ENCODE measurements at places on chromosomes 4 and X.

- DNase-seq = no peak
Measured at GRCh38 chr4:52235552-52236201, 184.6 kb downstream of the SPATA18 start.

DNA sequence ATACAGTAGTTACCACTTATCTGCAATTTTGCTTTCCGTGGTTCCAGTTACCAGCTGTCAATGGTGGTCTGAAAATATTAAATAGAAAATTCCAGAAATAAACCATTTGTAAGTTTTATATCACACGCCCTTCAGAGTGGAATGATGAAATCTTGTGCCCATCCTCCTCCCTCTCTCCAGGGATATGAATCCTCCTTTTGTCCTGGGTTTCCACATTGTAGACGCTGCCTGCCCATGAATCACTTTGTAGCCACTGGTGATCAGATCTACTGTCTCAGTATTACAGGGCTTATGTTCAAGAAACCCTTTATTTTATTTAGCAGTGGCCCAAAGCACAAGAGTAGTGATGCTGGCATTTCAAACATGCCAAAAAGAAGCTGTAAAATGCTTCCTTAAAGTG, 198.6 kb downstream of the KCNIP4 start:
- no peak for DNase-seq

DNA sequence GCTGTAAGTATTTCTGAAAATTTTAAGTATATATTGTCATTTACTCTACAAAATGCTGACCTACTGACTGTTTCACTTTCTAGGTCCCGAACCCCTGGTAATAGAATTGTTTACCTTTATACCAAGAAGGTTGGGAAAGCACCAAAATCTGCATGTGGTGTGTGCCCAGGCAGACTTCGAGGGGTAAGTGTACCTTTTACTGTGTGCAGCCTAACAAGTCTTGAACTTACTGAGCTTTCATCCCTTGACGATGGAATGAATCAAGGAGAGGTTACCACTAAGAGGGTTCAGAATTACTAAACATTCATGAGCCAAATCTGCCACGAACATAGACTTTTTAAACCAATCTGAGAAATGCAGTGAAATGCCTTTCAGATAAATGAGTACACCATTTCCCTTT, 1.6 kb downstream of the RPL34 start:
- DNase-seq = no peak

GRCh38 chr4:144357975-144358374, 217.5 kb upstream of the GYPA start:
- DNase-seq = no peak

DNA sequence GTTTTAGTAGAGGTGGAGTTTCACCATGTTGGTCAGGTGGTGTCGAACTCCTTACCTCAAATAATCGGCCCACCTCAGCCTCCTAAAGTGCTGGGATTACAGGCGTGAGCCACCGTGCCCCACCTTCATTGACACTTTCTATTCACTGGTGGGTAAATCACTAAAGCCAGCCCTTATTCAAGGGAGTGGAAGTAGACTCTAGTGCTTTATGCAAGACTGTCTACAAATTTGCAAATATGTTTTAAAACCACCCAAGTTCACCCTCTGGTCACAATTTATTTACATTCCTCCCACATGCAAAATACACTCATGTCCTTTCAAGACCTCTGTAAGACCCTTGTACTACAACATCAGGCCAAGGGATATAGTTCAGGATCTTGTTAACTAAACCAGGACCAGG, 45.0 kb downstream of the SLC34A2 start:
- DNase-seq = no peak

GRCh38 chr4:7068883-7069282, 1.0 kb upstream of the GRPEL1 start:
- DNase-seq = no peak

- DNase-seq = no peak
Measured at GRCh38 chr4:30714408-30715031, 5.6 kb upstream of the PCDH7 start.

DNA sequence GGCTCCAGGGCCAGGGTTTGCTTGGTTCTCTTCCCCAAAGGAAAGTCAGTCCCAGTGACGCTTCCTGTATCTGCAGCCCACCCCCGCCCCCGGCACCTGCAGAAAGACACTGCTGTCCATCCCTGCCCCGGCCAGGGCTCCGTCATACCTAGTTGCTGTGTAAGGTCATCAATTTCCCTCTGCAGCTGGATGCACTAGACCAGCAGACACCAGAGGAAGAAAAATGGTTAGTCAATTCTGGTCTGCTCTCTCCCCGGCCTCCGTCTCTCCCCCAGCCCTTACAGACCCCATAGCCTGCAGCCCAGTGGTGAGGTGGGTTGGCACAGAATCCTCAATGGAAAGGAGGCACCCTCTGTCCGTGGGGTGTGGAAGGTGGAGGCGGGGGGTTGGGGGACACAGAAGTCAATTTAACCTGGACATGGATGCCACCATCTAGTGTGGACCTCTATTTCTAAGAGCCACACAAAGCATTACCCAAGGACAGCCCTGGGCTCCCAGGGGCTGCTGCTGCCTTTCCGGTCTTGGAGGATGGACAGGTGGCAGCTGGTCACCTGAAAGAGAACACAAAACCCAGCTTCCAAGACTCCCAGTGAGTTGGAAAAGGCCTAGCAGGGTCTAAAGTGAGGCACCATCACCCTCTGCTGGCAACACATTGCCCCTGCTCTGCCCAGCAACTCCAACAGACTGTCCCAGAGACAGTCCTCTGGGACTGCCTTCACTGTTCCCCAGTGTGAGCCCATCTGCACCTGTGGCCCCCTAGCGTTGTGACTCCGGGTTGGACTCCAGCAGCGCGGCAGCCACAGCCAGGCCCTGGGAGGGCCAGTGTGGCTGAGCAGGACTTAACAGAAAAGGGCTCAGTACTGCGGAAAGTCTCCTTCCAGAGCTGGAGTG, 40.2 kb upstream of the NHSL2 start:
- no peak for DNase-seq

GRCh38 chr4:7116705-7117104, 48.8 kb upstream of the GRPEL1 start:
- DNase-seq = no peak

DNA sequence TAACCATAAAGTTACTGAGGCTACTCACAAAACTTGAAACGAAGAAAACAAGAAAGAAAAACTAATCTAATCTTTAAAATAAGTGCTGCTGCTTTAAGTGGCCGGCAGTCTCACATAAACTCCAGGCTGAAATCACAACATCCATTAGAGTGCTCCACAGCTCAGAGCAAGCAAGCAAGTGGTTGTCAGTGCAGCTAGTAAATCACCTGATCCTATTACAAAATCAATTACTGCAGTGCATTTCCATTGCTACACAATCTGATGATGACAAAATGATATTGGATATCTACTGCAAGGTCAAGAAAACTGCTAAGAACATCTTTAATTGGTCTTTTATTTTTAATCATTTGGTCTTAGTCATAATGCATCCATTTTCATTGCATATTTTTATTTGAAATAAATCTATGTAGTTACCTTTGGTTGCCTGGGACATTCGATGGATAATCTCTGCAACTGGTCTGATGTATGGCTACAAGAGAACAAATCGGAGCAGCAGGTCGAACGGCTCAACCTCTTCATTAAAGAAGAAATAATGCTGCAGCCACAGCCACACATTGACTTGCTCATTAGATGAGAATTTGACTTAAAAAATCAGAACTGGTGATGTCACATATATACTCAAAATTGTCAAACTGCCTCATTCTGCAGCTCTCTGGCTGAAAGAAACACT, 87.7 kb downstream of the FBXW7 start:
- no peak for DNase-seq

GRCh38 chr4:94559351-94559806, 107.6 kb downstream of the PDLIM5 start:
- no peak for DNase-seq

DNA sequence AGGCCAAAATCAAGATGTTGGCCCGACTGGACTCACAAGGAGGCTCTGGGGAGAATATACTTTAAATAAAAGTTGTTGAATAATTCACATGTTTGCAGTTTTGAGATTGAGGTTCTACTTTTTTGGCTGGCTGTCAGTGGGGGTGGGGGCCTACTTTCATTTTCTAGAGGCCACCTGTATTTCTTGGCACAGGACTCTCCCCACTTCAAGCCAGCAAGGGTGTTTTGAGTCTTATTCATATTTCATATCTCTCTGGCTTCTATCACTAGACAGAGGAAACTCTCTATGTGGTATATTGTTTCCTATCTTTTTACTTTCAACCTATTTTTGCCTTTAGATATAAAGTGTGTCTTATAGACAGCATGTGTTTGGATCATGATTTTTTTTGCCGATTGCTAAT, 266.4 kb downstream of the PRR32 start:
- no peak for DNase-seq

- no peak for DNase-seq
Measured at GRCh38 chr4:42785817-42786216, 106.7 kb upstream of the GRXCR1 start.

DNA sequence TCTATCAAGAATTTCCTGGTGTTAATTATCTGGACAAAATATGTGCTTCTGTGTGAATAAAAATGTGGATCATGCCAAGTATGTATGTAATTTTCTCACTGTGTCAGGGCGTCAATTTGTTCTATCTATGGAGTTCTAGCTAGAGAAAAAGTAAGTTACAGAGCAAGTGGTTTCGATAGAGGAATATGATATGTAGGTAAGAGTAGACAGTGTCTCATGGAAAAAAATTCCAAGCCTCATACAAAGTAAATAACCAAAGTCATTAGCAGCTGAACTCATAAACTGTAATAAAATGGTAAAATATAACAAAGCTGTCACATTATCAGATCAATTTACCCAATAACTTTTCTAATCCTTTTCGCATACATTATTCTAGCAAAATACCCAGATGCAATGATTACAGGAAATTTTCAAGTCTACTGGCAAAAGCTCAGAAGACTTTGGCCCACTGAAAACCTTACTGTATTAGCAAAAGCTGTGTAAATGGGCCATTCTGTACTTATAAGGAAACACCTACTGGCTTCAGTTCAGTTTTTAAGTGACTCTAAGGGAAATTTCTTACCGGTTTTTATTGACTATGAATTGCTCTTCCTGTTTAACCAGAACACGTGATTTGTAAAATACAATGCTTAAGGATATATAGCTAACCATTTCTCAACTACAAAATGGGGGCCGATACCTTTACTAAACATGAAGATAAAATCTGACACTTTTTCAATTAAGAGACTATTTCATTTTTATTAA, 121.0 kb upstream of the ARSJ start:
- no peak for DNase-seq

DNA sequence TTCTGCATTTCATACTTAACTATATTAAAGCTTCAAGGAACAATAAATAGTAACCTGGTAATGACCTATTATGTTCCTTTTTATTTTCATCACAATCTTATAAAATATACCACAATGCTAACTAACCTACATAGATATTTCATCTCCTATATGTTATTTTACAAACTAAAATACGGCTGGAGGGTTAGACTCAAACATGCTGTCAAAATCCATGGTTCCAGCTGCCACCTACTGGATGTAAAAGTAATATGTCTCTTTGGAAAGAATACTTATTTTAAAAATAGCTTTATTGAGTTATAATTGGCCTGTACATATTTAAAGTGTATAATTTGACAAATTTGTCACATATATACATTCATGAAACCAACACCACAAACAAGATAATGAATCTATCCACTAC, 15.0 kb downstream of the RGN start:
- DNase-seq = no peak

DNA sequence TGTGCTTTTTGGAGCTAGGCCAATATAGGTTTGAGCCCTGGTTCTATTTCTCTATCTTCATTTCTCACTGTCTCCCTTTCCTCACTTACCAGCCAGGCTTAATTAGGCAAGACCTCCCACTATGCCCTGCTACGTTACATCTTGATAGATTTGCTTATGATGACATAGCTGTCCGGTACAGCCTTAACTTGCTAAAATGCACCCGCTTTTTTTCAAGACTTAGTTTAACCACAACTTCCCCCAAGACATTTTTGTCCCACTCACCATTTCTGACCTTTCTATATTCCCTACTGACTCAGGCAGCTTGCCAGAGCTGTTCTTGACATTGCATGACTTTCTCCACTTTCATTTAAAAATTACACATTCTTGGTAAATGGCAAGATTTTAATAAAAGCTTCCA, 152.6 kb downstream of the MID1 start:
- no peak for DNase-seq

DNA sequence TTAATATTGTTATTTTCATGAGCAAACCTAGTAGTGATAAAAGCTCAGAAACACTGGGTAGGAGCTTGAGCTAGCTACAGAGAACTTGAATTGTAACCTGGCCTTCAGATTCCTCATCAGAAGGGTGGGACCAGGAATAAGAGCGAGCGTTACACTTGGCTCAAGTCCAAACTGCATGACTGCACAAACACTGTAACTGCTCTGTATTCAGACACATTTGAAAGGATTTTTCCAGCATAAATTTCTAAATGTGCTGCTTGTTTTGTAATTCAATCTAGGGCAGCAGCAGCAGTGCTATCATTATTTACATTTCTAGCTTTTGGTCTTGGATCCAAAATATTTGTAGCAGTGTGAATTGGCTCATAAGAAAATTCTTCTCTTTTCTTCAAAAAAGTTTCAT, 133.0 kb upstream of the TMLHE start:
- DNase-seq = no peak

- no peak for DNase-seq
Measured at GRCh38 chr4:175779081-175779620, 32.9 kb downstream of the GPM6A start.

- DNase-seq = no peak
Measured at GRCh38 chr4:177006331-177006730, 213.6 kb upstream of the VEGFC start.

- DNase-seq = no peak
Measured at GRCh38 chr4:169440446-169440845, 169.7 kb upstream of the SH3RF1 start.

- DNase-seq = no peak
Measured at GRCh38 chr4:169899295-169899694, 126.9 kb downstream of the MFAP3L start.

Data from dorsolateral prefrontal cortex (tissue), 122 donors.